Mesenchymal stem cell (in vitro differentiated cells and primary cell): ENCODE measurements at places on chromosomes 7 and 10.
A peak's percentile ranks its signal among the peaks of the same experiment; 100 is the strongest.

- peak; percentile 64 for DNase-seq
- peaks cover 19% of the 10 kb centered on the region for H3K36me3 ChIP-seq
- H3K27ac ChIP-seq = no peak within 1 kb of the TSS
- no peaks in the 10 kb centered on the region for H3K27me3 ChIP-seq
Measured at GRCh38 chr10:133379152-133379800, at the start of gene PAOX. Gene PAOX, plus strand, starts transcription at chr10:133379262. Its CDS starts 55 bp downstream, at chr10:133379317.

GRCh38 chr10:15188603-15189002, 20.1 kb upstream of the NMT2 start:
- no peaks in the 10 kb centered on the region for H3K27me3 ChIP-seq
- no peaks in the 10 kb centered on the region for H3K4me1 ChIP-seq
- H3K27ac ChIP-seq = no peak overlapping the region
- H3K4me3 ChIP-seq = no peak overlapping the region
- DNase-seq = no peak

GRCh38 chr7:52669031-52669430, 366.4 kb upstream of the POM121L12 start:
- H3K27me3 ChIP-seq = no peaks in the 10 kb centered on the region
- no peaks in the 10 kb centered on the region for H3K4me1 ChIP-seq
- no peak overlapping the region for H3K27ac ChIP-seq
- no peak for DNase-seq

GRCh38 chr10:113319479-113319878, 233.4 kb upstream of the HABP2 start:
- no peaks in the 10 kb centered on the region for H3K27me3 ChIP-seq
- H3K4me3 ChIP-seq = no peak overlapping the region
- no peak for DNase-seq
- no peak overlapping the region for H3K27ac ChIP-seq
- peaks cover 1% of the 10 kb centered on the region for H3K4me1 ChIP-seq
- no peaks in the 10 kb centered on the region for H3K36me3 ChIP-seq

DNA sequence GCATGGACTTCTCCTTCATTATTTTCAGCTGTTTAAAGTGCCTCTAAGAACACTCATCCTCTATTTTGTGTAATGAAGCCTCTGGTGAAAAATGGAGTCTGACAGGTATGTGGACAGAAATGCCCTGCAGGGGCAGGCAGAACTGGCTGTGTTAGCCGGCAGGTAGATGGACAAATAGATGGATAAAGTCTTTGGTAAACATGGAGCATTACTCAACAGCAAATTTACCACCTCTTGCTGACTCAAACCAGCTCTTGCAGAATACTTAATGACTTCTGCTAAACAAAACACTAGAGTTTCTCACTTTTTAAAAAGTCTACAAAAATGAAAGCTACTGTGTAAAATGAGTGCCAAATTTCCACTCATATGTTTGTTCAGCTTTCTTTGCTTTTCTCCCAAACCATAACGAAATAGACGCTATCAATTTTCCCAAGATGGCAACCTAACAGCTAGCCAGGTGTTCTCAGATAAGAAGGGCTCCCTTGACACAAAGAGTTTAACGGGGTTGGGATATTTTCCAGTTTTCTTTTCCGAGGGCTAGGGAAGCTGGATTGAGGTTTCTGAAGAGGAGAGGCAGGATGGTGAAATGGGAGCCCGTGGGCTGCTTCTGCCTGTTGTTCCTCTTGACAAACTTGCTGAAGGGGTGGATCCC, 71.9 kb upstream of the HABP2 start:
- no peaks in the 10 kb centered on the region for H3K4me1 ChIP-seq
- H3K36me3 ChIP-seq = no peaks in the 10 kb centered on the region
- no peak for DNase-seq
- no peak overlapping the region for H3K27ac ChIP-seq

DNA sequence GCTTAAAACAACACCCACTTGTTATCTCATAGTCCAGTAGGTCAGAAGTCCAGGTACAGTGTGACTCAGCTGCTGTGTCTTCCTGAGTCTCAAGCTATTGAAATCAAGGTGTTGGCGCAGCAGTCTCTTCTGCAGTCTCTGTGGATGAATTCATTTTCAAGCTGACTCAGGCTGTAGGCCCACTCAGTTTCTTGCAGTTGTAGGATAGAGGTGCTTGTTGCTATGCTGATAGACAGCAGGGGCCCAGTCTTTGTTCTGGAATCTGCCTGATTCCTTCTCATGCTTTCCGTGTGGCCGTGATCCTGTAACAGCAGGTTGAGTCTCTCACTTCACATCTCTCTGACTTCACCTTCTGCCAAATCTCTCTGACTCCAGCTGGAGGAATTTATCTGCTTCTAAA, 400.4 kb upstream of the POM121L12 start:
- H3K4me1 ChIP-seq = no peaks in the 10 kb centered on the region
- no peaks in the 10 kb centered on the region for H3K27me3 ChIP-seq
- DNase-seq = no peak
- no peak overlapping the region for H3K4me3 ChIP-seq
- H3K36me3 ChIP-seq = no peaks in the 10 kb centered on the region
- H3K27ac ChIP-seq = no peak overlapping the region
